ENCODE measurements at places on chromosomes 5 and 9. TPM values are rescaled to one million over a fixed set of nuclear protein-coding genes. Genes with fewer than 3 reads are reported as not detected.

The LHX3 gene
- not detected for total RNA-seq

The ENTPD2 gene
- total RNA-seq = not detected

The ZNF782 gene
- 9.2 TPM for total RNA-seq

The HCN1 gene
- not detected for total RNA-seq

The SLC34A3 gene
- not detected for total RNA-seq

The ACSL6 gene
- not detected for total RNA-seq

Data from uterus (tissue), 4 donors.